Ovary (tissue), 10 donors: ENCODE measurements at places on chromosomes 7 and 10. TPM values are rescaled to one million over a fixed set of nuclear protein-coding genes. Genes with fewer than 3 reads are reported as not detected.

DNA sequence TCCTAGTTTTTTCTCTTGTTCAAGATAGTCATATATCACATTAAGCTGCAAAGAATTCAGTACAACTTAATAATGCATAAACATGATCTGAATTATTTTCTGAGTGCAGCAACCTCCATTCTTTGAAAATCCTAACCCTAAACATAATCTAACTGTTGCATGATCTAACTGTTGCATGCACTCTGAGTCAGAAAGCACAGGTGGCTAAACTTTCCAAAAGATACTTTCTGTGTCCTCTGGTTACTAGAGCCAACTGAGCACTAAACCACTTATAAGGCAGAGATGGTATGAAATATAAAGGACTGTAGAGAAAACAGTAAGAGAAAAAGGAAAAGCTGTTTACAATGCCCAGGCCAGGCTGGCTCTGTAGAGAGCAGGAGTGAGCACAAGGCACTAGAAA is 23.0 kb upstream of the FAM133B start:
- DNase-seq, result no peak

DNA sequence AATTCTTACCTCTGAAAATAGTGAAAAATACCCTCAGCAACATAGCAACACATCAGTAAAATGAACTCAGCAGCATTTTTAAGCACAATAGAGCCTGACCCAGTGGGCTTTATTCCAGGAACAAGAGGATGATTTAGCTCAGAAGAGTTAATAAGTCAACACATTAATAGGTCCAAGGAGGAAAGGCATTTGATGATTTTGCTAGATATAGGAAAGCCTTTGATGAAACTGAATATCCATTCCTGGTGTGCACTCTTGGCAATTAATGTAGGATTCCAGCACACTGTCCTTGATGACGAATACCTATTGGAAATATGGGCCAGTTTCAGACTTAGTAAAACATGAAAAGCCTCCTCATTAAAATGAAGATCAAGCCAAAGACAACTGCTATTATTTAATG is 42.5 kb downstream of the RASGEF1A start:
- no peak for DNase-seq

DNA sequence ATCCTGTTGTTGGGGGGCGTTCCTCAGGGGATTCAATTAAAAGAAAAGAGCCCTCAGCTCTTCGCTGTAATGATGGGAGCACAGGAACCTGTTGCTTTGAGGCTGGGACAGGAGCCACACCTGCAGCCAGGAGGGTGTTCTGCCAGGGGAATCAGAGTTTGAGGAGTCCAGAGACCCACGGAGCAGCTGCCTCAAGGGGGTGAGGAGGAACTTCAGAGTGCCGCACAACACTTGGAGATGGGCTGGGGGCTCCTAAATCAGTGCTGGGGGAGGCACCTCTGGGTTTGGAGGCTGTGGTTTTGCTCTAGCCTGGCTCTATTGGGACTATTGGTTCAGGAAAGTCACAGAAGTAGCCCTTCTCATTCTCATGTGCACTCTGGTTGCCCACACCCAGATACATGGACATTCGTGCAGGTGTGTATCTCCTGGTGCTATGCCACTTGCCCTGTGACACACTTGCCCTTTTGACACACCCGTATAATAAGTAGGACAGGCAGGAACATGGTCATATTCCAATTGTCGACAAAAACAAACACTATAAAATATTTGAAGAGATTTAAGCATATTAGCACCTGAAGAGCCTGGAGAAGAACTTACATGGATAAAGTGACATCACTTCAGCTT is 98.1 kb downstream of the PTPN20 start:
- DNase-seq, result no peak

DNA sequence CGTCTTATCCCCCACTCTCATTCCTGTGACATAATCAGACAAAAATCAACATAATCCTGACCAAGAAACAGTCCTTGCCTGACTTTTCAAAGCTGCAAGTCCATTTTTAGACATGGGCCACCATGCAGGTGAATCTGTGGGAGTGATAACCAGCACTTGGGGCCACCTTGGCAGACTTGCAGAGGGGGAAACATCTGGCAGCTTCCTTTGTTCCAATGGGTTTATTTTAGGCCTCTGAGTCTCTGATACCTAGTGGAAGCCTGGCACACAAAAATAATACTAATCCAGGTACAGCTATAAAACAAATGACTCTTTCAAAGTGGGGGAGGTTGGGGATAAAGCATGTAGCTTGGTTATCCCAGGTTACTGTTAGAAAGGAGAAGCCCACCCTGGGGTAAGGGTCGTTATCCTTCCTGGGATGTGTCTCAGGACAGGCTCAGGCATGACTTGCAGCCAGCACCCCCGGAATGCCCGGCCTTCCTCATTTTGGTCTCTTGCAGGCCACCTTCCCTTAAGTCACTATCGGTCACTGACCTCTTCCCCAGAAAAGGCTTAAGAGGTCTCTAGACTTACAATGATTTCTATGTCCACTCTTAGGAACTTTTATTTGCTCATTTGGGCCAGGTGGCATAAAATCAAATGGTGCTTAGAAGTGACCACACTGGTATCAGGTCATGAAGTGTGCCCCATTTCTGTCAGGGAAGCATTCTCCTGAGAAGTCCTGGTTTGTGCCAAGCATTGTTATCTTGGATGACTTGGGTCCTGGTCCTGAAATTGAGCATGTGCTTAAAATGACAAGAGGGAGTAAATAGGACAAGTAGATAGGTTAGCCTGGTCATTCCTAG is 37.6 kb downstream of the EEPD1 start:
- DNase-seq, result no peak

The PRLHR gene
- total RNA-seq, result 0.20 TPM

- no peak for DNase-seq
Observed at GRCh38 chr10:49177391-49178355, 10.5 kb downstream of the TMEM273 start.

The HOXA13 gene
- not detected for total RNA-seq

DNA sequence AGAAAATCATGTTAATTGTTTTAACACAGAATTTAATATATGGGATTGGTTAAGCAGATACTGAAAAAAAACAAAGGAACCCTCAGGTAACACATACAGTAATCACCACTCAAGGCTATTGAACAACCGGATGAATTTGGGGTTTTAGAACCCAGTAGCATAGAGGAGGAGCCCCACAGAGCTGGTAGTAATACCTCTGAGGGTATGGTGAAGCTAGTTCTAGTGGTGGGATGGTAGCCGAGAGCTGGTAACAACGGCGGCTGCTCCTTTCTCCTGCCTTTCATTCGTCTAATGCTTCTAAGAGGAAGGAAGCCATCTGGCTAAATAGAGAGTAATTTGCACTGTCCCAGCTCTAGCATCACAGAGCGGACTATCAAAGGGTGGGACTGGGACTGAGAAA is 52.2 kb downstream of the WAC start:
- no peak for DNase-seq

- DNase-seq, result peak; percentile 37
Observed at GRCh38 chr7:140062118-140062527, 628 bp downstream of the PARP12 start.

- DNase-seq, result no peak
Observed at GRCh38 chr10:104336821-104337467, 1.3 kb downstream of the ITPRIP start.

The PLAC9 gene
- total RNA-seq, result 6.7 TPM

The DGKB gene
- total RNA-seq, result not detected

DNA sequence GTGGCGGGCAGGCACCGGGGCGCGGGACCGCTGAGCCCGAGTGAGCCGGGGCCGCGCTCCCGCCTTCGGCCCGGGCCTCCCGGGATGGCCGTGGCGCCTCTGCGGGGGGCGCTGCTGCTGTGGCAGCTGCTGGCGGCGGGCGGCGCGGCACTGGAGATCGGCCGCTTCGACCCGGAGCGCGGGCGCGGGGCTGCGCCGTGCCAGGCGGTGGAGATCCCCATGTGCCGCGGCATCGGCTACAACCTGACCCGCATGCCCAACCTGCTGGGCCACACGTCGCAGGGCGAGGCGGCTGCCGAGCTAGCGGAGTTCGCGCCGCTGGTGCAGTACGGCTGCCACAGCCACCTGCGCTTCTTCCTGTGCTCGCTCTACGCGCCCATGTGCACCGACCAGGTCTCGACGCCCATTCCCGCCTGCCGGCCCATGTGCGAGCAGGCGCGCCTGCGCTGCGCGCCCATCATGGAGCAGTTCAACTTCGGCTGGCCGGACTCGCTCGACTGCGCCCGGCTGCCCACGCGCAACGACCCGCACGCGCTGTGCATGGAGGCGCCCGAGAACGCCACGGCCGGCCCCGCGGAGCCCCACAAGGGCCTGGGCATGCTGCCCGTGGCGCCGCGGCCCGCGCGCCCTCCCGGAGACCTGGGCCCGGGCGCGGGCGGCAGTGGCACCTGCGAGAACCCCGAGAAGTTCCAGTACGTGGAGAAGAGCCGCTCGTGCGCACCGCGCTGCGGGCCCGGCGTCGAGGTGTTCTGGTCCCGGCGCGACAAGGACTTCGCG is 534 bp downstream of the FZD9 start:
- DNase-seq, result no peak

- no peak for DNase-seq
Observed at GRCh38 chr7:95095259-95095965, 188.0 kb downstream of the PPP1R9A start.

The PTN gene
- 4.3 TPM for total RNA-seq

The ETV1 gene
- 2.8 TPM for total RNA-seq

GRCh38 chr10:81569488-81569887 is 305.5 kb upstream of the NRG3 start:
- DNase-seq, result no peak

The LRRC4 gene
- total RNA-seq, result 4.5 TPM

DNA sequence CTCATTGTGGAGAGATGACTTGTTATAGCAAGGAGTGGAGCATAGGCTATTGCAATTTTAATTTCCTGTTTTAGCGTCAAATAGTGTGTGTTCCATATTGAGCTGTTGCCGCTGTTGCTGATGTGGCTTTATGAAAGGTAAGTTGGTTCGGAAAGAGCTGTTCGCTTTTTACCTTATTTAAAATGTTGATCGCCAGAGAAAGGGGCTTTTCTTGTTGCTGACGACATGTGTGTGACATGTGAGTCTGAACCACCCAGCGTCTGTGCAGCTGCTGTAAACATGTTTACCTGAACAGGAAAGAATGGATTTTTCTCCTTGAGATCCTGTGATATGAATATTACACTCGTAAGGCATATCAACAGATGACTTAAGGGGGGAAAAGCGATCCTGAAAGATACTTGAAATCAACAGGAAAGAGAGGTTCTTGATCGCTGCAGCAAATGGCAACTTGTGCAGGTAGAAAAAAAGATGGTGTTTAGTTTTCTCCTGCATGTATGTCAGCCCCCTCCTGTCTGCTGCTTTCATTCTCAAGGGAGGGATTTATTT is 2.5 kb downstream of the ZEB1 start:
- no peak for DNase-seq

GRCh38 chr10:10589540-10590303 is 427.9 kb upstream of the CELF2 start:
- DNase-seq, result no peak

The TET1 gene
- total RNA-seq, result 5.1 TPM

- no peak for DNase-seq
Observed at GRCh38 chr10:93384006-93384405, 98.1 kb downstream of the MYOF start.

DNA sequence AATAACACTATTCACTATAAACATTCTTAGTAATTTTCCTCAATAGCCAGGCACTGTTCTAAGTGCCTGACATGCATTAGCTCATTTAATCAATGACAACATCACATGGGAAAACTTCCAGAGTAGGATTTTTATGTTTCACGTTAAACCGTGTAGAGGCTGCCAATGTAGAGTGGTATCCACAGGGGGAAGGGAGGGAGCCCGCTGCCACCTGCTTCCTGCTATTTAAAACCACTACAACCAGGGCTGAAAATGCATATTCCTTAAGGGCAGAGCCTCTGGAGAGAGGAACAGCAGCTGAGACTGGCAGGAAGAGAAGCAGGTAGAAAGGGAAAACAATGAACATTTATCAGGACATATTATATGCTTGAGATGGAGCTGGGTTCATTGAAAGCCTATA is 684.3 kb upstream of the AUTS2 start:
- no peak for DNase-seq

DNA sequence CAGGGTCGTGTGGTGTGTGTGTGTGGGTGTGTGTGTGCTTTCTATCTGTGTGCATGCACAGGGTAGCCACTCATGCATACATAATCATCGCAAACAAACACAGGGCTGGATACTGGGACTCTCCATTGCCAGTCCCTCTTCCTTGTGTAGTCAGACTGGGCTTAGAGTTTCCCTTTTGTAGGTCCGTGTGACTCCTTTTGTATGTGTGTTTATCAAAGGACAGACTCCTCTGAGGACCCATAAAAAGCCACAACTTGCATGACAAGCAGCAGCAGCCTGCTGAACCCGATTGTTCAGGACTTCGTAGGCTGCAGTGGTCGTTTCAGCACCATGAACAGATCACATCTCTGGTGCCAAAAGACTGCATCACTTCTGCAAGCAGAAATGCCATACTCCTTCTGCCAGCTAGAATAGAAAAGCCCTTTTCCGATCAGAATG is 895 bp downstream of the VSTM2A start:
- no peak for DNase-seq

DNA sequence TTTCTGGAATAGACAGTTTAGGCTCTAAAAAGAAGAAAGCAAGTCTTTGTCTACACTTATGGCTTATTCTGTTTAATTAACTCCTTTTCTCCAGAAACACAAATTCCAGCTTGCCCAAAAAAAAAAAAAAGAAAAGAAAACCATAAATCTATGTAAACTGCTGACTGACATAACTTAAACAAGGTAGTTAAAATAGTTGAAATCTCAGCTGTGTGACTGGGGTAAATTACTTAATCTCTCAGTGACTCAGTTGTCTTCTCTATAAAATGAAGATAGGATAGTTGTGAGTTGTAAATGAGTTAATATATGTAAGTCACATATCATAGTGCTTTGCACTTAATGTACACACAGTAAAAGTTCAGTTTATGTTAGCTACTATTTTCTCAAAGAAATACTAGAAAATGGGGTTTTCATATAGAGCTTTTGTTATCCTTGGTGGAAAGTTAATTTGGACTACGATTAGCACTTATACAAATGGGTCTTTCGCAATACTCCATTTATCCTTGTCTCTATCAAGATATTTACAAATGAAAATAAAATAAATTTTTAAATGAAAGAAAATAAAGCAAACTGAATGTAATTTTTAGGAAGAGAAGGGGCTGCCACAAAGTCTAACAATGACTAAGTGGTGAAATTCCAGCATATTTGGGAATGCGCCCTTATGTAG is 200.9 kb downstream of the MBL2 start:
- no peak for DNase-seq

- DNase-seq, result no peak
Observed at GRCh38 chr10:105288026-105288425, 646.9 kb downstream of the SORCS3 start.

The CALCR gene
- total RNA-seq, result not detected

GRCh38 chr7:80612880-80613279 is 25.6 kb upstream of the CD36 start:
- no peak for DNase-seq

- no peak for DNase-seq
Observed at GRCh38 chr7:17957871-17958270, 17.6 kb upstream of the SNX13 start.

DNA sequence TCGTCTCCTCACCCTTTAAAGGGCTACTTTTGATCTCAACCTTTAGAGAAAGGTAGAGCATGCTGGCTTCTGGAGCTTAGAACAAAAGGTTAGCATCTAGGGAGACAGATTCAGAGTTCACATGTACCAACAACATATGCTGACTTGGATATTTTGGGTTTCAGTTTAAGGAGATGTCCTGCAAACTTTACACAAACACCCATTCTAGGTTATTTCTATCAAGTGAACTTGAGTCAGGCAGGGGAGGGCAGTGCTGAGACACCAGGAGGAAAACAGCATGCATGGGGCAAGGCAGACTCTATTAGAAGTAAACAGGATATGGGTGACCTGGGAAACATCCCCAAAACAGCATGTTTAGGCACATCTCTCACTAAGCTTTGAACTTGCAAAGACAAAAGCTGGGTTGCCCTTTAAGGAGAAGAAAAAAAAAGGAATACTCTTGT is 43.8 kb downstream of the ARL4A start:
- no peak for DNase-seq
